ENCODE measurements at places on chromosomes 16 and 17. TPM values are rescaled to one million over a fixed set of nuclear protein-coding genes. Genes with fewer than 3 reads are reported as not detected.

The PCGF2 gene
- 84.0 TPM for polyA plus RNA-seq

The MYOCD gene
- 7.4 TPM for polyA plus RNA-seq

GRCh38 chr16:56121156-56121500 lies 70.2 kb upstream of the GNAO1 start:
- no peak for DNase-seq

The OMG gene
- 0.12 TPM for polyA plus RNA-seq

DNA sequence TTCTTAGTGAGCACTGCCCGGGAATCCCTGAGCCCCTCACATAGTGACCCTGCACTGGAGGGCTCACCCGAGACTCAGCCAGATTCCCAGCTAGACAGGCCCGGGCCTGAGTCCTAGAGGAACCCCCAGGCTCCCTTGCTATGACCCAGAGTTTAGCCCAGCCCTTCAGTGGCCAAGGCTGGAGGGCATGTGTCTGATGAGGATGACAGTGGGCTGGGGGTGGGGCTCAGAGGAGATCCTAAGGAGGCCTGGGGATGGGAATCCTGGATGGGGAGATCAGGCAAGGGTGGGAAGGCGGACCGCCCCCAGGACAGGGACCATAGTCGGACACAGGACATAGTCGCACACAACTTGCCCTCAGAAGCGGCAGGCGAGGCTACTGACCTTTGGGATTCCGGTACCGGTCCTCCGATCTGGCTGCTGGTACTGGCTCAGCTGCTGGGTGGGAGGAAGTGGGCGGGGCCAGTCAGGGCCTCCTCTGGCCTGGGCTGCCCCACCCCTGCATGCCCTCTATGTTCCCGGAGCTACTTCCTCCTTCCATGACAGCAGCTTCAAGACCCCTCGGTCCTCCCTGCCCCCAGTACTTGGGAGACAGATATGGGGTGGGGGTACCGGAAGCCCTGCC lies 1.1 kb downstream of the CD79B start:
- no peak for DNase-seq

GRCh38 chr16:27326738-27327585 lies 13.2 kb downstream of the IL4R start:
- no peak for DNase-seq

DNA sequence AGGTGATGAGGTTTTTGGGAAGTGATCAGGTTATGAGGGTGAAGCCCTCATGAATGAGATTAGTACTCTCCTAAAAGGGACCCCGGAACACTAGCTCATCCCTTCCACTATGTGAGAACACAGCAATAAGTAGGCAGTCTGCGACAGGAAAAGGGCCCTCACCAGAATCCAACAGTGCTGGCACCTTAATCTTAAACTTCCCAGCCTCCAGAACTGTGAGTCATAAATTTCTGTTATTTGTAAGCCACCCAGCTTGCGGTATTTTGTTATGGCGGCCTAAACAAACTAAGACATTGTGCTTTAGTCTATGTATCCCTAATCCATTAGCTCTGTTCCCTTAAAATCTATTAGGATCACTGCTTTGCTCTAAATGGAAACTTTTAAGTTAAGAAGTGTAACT lies 8.5 kb downstream of the SLFN12 start:
- DNase-seq = no peak

DNA sequence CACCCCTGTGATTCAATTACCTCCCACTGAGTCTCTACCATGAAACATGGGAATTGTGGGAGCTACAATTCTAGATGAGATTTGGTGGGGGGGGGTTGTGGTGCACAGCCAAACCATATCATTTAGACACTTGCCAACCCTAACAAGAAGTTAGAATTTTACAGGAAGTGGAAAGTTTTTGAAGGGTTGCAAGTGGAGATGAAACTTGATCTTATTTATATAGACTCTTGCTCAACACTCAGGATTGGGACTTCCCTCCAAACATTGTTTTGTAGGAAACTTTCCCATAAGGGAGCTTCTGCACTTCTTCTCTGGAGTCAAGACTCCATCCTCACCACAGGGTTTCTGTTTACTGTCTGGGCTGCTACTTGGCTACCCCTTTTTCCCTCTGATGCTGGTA lies 266.7 kb upstream of the CDH11 start:
- no peak for DNase-seq

GRCh38 chr17:66711881-66712321 lies 123.0 kb upstream of the CACNG5 start:
- DNase-seq = no peak

- DNase-seq = no peak
Measured at GRCh38 chr17:73798111-73798748, 154.0 kb upstream of the SDK2 start.

DNA sequence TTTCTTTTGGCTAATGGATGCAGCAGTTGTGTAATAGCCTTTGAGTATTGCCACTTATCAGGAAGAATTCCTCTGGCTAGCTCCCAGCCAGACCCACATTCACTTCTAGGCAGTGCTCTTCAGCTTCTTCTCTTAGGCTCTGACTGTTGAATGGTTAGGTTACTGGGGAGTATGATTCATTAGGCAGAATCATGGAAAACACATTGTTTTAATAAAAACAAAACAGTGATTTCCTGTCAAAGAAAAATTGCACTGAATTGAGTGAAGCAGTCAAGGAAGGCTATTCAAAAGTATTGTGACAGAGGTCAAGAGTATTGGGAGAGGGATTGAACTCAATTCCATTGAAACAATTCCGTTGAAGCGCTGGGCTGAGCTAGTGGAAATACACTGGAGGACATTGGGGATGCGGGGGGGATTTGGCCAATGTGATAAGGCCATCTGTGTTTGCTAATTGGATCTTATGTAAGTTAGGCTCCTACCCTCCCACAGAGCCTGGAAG lies 68.0 kb downstream of the CNTNAP4 start:
- no peak for DNase-seq

GRCh38 chr16:78583441-78583840 lies 484.0 kb downstream of the WWOX start:
- no peak for DNase-seq

The CPD gene
- 92.8 TPM for polyA plus RNA-seq

The MYBBP1A gene
- polyA plus RNA-seq = 43.5 TPM

DNA sequence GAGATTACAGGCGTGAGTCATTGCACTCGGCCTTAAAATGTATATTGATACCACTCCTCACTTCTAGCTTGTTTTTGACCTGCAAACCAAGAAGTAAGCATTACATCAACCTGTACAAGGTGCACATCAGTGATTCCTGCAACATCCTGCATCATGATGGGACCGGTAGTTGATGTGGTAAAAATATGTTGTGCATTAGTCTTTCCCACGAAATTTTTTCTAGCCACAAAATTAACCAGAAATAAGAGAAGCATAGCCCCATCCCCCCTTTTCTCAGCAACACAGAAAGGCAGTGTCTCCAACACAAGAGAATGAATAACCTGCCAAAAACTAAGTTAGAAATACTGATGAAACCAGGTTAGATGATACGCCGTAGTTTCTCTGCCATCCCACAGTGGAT lies 21.1 kb upstream of the NSMCE1 start:
- DNase-seq = no peak

GRCh38 chr16:78331731-78332130 lies 232.3 kb downstream of the WWOX start:
- DNase-seq = no peak

GRCh38 chr16:87515475-87516330 lies 22.9 kb upstream of the ZCCHC14 start:
- no peak for DNase-seq

The TSPAN10 gene
- polyA plus RNA-seq = 1.5 TPM

The HOXB9 gene
- polyA plus RNA-seq = 88.7 TPM

DNA sequence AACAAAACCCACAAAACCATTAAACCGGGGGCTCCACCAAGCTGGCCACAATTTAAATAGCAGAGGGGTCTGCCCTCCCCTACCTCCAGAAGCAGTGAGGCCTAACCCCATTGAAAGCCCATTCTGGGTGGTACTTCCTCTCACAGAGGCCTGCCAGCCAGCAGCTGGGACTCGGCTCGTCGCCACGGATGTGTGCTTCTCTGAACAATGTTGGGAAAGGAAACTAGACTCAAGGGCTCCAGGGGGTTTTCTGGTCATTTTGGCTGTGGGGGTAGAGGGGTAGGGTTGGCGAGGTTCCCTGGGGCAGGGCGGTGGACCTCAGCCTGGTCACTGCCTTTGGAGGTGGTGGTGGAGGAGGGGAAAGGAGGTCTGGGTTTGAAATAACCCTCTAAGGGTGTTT lies 4.7 kb upstream of the PLCG2 start:
- DNase-seq = no peak

DNA sequence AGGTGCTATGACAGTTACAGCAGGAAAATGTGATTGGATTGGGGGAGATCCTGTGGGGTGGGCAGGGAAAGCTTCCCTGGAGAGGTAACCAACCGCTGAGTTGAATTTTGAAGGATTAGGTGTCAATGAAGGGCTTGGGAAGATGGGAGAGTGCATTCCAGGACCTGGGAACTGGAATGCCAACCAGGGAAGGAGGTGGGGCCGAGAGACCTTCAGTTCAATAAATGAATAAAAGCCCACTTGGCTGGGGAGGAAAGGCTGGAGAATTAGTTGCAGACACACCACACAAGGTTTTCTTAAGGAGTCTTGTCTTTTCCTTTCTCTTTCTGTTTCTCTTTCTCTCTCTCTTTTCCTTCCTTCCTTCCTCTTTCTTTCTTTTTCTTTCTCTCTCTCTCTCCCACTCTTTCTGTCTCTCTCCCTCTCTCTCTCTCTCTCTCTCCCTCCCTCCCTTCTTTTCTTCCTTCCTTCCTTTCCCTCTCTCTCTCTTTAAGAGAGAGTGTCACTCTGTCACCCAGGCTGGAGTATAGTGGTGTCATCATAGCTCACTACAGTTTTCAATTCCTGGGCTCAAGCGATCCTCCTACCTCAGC lies 3.3 kb downstream of the USP43 start:
- no peak for DNase-seq

The NPEPPS gene
- polyA plus RNA-seq = 190 TPM

The CCL2 gene
- polyA plus RNA-seq = 18.5 TPM

The MEOX1 gene
- polyA plus RNA-seq = 17.5 TPM

DNA sequence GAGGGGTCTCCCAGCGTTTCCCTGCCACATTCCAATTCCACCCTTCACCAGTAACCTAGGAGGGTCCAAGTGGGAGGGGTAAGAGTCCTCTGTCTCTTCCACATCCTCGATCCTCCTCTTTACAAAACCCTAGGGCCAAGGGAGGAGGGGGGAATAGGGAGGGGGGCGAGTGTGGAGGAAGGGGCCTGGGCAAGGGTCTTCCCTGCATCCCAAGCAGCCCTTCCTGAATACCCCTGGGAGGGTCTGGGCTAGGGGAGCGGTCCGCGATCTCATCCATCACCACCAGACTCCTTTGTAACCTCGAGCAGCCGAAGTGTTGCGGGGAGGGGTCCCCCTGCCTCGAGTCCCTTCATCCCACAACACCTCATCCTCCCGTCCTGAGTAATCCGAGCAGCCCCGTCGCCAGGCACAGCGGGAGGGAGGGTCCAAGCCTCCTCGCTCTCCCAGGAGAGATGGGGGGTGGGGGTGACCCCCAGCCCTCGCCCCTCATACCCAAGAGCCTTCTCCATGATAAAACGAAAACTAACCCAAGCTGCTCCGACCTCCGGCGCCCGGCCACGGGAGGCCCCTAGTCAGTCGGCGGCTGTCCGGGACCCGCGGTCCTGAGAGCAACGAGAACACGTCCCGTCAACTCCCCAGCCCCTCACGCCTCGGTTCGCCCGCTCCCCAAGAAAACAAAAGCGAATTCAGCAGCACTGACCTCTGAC lies 502 bp downstream of the SMPD3 start:
- no peak for DNase-seq

DNA sequence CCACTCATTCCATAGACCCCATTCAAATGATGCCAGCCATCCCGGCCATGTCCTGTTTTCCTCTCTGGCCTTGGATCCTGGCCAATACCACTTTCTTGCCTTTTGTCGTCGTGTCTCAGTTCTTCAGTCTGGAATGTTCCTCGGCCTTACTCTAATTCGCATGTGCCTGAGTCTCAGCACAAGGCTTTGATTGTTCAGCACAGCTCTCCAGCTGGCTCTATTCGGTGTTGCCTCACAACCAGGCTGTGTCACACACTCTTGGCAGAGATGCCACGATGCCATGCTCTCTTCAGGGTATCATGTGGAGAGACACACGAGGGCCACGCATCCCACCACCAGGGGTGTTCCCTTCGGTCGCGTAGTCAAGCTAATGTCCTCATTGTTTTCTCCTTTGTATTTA lies 1.8 kb upstream of the VPS4A start:
- DNase-seq = no peak

- DNase-seq = no peak
Measured at GRCh38 chr16:10902999-10903398, 26.0 kb downstream of the CIITA start.

DNA sequence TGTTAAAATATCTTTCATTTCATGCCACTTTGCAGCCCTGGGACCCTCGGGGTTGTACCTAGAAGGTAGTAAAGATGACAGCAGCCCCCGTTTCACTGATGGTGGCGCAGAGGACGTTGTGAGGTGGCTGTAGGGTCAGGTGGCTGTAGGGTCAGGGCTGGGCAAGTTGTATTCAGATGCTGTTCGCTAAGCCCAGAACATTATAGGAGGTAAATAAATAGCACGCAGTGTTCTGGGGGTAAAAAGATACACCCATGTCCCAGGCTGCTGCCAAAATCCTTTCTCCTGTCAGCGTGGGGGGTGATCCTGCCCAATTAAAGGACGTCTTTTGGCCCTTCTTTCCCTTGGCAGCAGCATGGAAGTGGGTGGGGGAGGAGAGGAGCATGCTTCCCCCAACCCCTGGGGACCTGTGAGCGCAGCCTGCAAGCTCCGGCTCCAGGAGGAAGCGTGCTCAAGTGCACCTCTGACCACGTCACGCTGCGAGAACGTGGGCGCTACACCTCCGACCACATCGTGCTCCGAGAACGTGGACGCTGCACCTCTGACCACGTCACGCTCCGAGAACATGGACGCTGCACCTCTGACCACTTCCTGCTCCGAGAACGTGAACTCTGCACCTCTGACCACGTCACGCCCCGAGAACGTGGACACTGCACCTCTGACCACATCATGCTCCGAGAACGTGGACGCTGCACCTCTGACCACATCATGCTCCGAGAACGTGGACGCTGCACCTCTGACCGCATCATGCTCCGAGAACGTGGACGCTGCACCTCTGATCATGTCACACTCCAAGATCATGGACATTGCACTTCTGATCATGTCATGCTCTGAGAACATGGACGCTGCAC lies 182.1 kb downstream of the RPTOR start:
- no peak for DNase-seq

DNA sequence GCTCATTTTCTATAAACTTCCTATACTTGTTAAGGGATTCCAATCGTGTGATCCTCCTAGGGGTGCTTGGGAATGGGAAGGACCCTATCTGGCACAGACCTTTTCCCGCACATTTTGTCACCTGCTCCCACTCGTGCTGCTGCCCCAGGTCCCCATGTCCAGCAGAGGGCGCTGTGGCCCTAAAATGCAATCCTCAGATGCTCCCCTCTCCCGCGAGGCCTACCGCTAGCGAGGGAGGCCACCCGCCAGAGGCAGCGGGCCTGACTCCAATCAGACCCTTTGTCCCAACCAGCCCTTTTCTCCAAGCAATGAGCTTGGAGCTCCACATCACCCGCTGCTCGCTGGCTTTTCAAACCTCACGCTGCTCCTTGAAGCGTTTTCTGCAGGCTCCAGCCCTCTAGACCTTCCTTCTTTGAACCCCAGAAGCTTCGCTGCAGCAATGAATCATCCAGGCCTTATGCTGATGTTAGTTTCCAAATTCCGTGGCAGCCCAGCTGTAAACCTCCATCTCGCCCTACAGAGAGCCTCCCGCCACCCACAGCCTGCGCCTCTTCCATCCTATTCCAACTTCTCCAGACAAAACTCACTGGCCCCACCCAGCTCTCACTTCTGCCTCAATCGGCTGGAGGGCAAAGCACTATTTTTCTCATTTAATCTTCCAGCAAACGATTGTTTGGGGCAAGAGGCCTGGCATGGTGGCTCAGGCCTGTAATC lies 23.6 kb upstream of the FZD2 start:
- peak; percentile 89 for DNase-seq

Data from renal cortex interstitium (tissue), 15 donors.